ENCODE measurements at places on chromosomes 5 and 9. TPM values are rescaled to one million over a fixed set of nuclear protein-coding genes. Genes with fewer than 3 reads are reported as not detected.

Gene NMRK1
- 13.7 TPM for total RNA-seq

Gene DPYSL3
- 4.7 TPM for total RNA-seq

Gene GABRP
- total RNA-seq: 0.28 TPM

Gene MOB3B
- total RNA-seq: 19.3 TPM

Gene AGXT2
- not detected for total RNA-seq

Gene HRH2
- total RNA-seq: not detected

Gene STKLD1
- 0.67 TPM for total RNA-seq

Gene PGM5
- 0.96 TPM for total RNA-seq

Gene SPAG8
- total RNA-seq: not detected

Gene ASS1
- 58.8 TPM for total RNA-seq

Gene SPATA31D1
- total RNA-seq: not detected

Gene FOXD4L6
- 0.40 TPM for total RNA-seq

Gene GTF2H2C
- total RNA-seq: 32.6 TPM

Gene ZNF367
- total RNA-seq: 1.5 TPM

Gene PLPPR1
- 0.33 TPM for total RNA-seq

Gene STPG3
- not detected for total RNA-seq

Gene TMC1
- total RNA-seq: not detected

Gene WNT8A
- total RNA-seq: not detected

Gene FOXD4L3
- 0.61 TPM for total RNA-seq
